Sciatic nerve (tissue), 2 donors: ENCODE measurements at places on chromosomes 3 and 15. TPM values are rescaled to one million over a fixed set of nuclear protein-coding genes. Genes with fewer than 3 reads are reported as not detected.

- DNase-seq: no peak
Measured at GRCh38 chr3:87706176-87706575, 352.6 kb downstream of the CGGBP1 start.

- no peak for DNase-seq
Measured at GRCh38 chr3:26256224-26256623, 366.3 kb upstream of the LRRC3B start.

- no peak for DNase-seq
Measured at GRCh38 chr3:188208516-188208981, 54.6 kb downstream of the LPP start.

GRCh38 chr3:28467414-28467813 is 118.8 kb upstream of the AZI2 start:
- DNase-seq: no peak

Gene AMT
- 12.4 TPM for total RNA-seq

Gene MYL3
- total RNA-seq: 3.3 TPM

DNA sequence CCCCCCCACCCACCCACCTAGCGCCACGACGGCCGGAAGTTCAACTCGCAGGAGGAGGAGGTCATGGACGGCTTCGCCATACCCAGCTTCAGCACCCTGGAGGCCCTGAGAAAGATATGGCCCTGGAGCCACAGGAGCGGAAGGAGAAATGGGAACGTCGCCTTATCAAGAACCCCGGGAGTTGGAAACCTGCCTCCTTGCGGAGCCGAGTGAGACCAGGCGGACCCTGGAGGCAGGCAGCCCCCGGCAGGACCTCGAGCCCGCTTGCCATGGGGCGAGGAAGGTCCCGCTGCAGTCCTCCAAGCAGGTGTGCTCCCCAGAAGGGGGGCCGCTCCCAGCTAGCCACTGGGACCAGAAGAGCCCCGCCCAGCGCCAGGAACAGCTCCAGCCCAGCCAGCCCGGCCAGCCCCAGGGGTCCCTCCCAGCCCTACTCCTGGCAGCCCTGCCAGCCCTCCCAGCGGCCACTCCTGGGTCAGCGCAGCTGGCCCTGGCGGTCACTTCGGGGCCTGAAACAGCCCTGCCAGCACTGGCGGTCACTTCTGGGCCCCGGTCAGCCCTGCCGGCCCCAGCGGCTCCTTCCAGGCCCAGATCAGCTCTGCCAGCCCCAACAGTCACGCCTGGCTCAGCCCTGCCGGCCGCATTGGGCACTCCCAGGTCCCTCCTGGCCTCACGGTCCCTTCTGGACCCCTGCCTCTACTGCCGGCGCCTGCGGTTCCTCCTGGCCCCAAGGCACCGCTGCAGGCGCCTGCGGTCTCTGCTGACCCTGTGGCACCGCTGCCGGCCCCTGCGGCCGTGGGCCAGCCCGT is 10.3 kb upstream of the ROPN1B start:
- no peak for DNase-seq

Gene SIDT1
- total RNA-seq: 4.5 TPM

- DNase-seq: no peak
Measured at GRCh38 chr3:181718369-181718768, 6.6 kb downstream of the SOX2 start.

Gene GPR62
- 0.13 TPM for total RNA-seq

Gene SEMA6D
- 42.8 TPM for total RNA-seq

DNA sequence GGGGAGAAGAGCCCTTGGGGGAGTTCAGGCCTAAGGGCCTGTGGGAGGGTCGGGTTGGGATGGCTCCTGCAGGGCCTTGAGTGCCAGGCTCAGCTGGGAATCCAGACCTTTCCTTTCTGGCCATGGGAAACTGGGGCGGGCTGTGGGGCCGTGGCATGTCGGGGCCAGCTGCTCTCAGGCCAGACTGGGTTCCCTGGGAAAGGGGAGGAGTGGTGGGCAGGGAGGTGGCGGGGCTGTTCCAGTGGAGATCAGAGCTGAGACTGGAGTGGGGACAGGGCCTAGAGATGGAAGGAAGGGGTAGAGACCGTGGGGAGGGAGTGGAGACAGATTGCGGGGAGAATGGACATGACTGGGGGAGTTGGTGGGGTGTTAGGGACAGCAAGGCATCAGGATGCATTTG is 20.3 kb downstream of the FBLN2 start:
- no peak for DNase-seq

DNA sequence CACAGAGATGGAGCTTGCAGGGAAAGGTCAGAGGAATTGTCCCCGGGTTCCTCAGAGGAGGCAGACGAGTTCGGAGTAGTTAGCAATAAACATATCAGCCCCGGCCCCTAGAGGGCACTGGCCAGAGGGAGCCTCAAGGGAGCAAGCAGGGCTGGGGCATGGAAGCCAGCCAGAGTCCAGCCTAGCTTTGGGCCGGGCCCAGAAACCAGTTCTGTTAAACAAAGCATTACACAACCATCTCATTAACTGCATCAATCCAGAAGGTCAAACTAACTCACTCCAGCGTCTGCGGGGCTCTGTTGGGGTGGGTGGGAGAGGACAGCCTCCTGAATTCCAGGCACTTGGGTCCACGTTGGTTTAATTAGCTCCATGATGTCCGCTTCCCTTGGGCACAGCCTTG is 41.0 kb upstream of the IREB2 start:
- DNase-seq: peak; percentile 81

DNA sequence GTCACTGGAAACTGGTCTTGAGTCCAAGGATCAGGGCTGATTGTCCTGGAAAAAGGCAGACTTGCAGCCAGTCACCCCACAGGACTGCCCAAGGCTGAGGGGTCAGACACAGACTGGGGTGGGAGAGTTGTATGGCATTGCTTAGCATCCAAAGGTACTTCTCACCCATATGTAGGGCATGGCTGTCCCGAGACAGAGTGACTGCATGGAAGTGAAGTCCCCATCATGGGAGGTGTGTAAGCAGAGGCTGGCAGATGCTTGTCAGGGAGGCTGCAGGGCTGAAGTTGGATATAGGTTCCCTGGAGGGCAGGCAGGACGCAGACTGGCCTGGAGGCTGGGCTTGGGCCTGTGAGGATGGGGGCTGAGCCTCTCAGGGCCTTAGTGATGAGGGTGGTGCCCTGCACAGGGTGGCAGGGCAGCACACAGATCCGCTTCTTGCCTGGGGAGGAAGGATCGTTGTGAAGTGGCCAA is 31.1 kb downstream of the PSTPIP1 start:
- peak; percentile 45 for DNase-seq

Gene SHC4
- 74.2 TPM for total RNA-seq

Gene SLC24A5
- total RNA-seq: 0.89 TPM

Gene GOLGA8S
- total RNA-seq: 1.5 TPM

Gene ISY1
- total RNA-seq: 31.9 TPM

- no peak for DNase-seq
Measured at GRCh38 chr3:45777111-45777745, 19.1 kb downstream of the SLC6A20 start.

Gene CCDC80
- total RNA-seq: 143 TPM

Gene TTLL13
- total RNA-seq: 0.71 TPM

- DNase-seq: no peak
Measured at GRCh38 chr3:16906682-16907081, 21.9 kb downstream of the PLCL2 start.

DNA sequence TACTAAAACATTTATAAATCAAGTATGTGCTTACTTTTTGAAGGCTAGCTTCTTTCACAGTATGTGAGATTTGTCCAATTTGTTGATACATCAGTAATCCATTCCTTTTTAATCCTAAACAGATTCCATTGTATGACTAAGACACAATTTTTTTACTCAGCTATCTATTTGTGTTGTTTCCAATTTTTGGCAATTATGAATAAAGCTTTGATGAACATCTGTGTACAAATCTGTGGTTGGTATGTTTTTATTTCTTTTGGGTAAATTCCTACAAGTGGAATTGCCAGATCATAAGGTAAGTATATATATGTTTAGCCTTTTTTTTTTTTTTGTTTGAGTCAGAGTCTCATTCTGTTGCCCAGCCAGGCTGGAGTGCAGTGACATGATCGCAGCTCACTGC is 56.2 kb upstream of the VEPH1 start:
- no peak for DNase-seq

Gene PEX11A
- total RNA-seq: 6.2 TPM

Gene AHSG
- not detected for total RNA-seq

DNA sequence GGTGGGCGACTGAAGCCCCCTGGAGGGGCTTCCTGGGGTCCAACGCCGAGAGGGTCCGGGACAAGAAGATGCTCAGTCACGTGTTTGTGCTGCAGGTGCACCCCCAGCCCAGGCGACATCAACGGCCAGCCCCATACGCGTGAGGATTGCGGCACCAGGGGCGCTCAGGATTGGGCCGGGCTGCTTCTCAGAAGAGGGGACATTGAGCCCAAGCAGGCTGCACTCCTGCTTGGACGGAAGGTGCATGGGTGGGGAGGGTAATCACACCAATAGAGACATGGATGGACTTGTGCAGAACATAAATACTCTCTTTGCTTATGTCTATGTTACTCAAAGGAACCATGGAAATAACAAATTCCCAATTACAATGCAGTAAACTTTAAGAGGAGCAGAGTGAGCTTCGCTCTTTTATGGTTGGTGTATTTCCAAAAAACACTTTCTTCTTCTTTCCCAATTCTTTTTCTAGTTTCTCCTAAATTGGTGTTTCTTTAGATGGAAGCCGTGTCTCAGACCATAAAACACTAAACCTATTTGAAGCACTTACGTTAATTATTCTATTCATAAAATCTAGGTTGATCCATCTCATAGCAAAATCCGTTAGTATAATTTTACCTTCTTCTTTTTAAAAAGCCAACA is 182.7 kb downstream of the GOLGA6L6 start:
- DNase-seq: no peak

DNA sequence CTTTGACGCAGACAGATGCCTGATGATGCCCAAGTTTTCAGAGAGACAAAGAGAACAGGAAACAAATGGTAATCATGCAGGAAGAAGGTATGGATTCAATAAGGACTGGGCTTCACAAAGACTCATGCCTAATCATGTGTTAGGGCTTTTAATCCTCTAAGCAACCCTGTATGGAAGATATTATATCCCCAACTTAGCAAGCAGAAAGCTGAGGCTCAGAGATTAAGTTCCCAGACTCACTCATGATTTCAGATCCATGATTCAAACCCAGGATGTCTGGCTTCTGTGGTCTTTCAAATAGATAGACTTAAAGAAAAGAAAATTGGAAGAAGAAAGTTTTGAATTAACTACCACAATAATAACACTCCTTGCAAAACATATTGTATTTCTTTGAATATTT is 4.1 kb upstream of the CLASP2 start:
- no peak for DNase-seq

- DNase-seq: no peak
Measured at GRCh38 chr3:178320456-178321351, 215.5 kb upstream of the KCNMB2 start.

Gene PARP15
- total RNA-seq: 3.3 TPM

DNA sequence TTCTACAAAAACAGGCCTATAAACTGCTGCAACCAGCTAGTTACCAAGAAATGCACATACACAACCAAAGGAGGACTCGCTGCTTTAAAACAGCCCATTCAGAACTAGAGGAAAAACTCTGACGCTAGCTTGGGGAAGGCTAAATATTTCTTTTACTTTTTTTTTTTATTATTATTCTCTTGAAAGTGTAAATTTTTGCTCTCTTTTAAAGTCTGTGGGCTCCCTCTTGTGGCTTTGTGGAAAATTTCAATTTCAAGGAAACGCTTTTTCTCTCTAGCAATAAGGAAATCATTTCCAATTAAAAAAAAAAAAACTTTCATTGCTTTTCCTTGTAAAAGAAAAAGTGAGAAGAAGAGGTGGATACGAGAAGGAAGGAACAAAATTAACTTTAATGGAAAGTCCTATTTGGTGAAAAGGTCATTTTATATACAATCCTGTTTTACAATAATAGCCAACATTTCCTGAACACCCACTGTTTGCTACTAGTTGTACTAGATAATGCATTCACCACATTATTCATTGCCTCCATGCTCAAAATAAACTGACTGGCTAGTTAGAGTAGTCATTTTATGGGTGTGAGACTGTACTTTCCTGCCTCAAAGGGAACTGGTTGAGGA is 51.2 kb upstream of the SAMMSON start:
- no peak for DNase-seq

GRCh38 chr3:197482001-197482400 is 73.8 kb downstream of the BDH1 start:
- no peak for DNase-seq

Gene SGO1
- total RNA-seq: 0.31 TPM

GRCh38 chr3:32614956-32615355 is 44.3 kb upstream of the DYNC1LI1 start:
- no peak for DNase-seq

GRCh38 chr3:67064105-67064504 is 66.0 kb downstream of the KBTBD8 start:
- no peak for DNase-seq

GRCh38 chr3:150210461-150211110 is 197.5 kb upstream of the TSC22D2 start:
- no peak for DNase-seq

Gene KLF15
- total RNA-seq: 22.7 TPM

GRCh38 chr3:141669434-141669833 is 68.7 kb upstream of the RNF7 start:
- DNase-seq: no peak

- DNase-seq: no peak
Measured at GRCh38 chr3:156617781-156618180, 56.6 kb upstream of the TIPARP start.

Gene FOXB1
- total RNA-seq: not detected

DNA sequence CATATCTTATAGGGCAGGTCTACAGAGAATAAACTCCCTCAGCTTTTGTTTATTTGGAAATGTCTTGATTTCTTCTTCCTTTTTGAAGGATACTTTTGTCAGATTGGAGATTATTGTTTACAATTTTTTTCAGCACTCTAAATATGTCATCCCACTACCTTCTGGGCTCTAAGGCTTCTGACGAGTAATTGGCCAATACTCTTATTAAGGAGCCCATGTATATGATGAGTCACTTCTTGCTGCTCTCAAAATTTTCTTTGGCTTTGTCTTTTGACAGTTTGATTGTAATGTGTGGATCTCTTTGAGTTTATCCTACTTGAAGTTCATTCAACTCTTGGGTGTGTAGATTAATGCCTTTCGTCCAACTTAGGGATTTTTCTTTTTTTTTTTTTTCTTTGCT is 28.9 kb upstream of the CD200R1L start:
- DNase-seq: no peak

Gene LZTFL1
- 14.0 TPM for total RNA-seq
